ENCODE measurements at places on chromosomes 3 and 15. TPM values are rescaled to one million over a fixed set of nuclear protein-coding genes. Genes with fewer than 3 reads are reported as not detected.

PBRM1 gene
- total RNA-seq, result 69.7 TPM

- H3K4me1 ChIP-seq, result no peaks in the 10 kb centered on the region
- H3K27ac ChIP-seq, result no peak overlapping the region
- H3K27me3 ChIP-seq, result peaks cover 7% of the 10 kb centered on the region
Observed at GRCh38 chr3:123409443-123410148, 39.3 kb downstream of the ADCY5 start.

DNA sequence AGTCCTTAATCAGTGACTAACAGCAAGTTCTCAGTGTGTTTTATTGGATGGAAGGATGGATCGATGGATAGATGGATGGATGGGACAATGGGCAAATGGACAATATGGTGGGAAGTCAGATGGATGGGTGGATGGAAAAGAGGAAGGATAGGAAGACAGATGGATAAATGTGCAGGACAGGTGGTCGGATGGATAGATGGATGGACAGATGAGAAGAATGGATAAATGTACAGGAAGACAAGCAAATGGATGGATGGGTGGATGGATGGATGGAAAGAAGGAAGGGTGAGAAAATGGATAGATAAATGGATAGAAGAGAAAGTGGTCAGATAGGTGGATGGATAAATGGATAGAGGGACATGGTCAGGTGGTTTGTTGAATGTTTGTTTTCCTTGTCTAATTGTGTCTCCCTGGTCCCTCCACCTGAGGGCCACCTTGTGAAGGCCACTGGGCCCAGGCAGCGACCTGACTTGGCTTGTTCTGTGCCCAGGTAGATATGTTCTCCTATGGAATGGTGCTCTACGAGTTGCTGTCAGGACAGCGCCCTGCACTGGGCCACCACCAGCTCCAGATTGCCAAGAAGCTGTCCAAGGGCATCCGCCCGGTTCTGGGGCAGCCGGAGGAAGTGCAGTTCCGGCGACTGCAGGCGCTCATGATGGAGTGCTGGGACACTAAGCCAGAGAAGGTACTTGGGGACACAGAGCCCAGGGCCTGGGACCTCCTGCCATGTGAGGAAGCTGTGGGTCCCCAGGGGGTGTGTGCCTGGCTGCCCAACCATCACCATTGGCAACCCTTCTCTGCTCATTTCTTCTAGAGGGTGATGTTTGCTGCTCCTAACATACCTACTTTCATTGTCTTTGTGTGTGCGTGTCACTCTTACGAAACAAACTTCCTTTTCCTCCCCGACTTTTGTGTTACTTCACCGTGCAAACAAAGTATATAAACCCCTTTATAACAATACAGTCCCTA, 137.5 kb downstream of the LRRK1 start:
- H3K27ac ChIP-seq, result no peak overlapping the region
- DNase-seq, result peak; percentile 37
- H3K4me3 ChIP-seq, result no peak overlapping the region
- H3K36me3 ChIP-seq, result no peaks in the 10 kb centered on the region
- peaks cover 2% of the 10 kb centered on the region for H3K4me1 ChIP-seq

CHL1 gene
- not detected for total RNA-seq

DNA sequence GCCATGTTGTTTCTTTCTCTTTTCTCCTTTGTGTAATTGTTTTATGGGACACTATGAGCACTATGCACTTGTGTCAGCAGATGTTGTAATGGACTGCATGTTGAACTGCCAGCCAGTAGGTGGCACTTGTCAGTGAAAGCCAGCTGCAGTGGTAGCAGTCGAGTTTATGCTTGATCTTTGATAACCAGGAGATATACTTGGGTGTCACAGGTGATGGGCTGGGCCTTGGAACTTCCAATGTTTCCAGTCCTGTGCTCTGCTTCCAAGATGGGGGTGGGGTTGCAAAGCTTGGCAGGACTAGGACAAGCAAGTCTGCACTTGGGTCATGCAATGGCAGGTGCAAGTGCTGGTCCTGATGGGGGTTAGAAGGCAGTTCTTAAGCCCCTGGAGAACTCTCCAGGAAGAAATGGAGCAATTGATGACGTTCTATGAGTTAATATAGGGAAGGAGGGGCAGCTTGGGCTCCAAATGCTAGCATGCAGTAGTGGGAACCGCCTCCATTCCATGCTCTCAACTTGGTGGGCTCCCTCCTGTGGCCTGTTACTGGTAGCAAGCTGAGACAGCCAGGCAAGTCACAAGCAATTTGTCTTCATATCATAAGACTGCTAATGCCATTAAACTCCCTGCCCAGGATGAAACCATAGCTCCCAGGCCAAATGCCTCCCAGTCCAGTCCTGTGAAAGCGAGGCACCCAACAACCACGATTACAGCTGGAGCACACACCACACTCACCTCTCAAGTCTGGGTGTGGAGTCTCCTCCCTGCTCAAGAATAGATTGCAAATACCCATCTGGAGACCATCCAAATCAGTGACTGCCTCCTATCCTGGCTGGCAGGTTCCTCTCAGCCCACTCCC, 287.2 kb downstream of the CGGBP1 start:
- H3K27me3 ChIP-seq, result peaks cover 22% of the 10 kb centered on the region
- no peak overlapping the region for H3K4me3 ChIP-seq
- no peak overlapping the region for H3K27ac ChIP-seq

TMEM207 gene
- not detected for total RNA-seq

DNA sequence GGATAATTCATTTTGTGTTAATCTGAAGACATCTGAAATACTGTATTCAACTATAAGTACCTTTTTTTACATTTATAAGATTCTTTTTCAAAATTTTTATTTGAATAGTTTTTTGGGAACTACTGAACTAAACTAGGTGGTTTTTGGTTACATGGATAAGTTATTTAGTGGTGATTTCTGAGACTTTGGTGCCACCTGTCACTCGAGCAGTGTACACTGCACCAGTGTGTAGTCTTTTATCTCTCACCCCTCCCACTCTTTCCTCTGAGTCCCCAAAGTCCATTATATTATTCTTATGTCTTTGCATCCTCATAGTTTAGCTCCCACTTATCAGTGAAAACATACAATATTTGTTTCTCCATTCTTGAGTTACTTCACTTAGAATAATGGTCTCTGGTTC, 57.6 kb downstream of the CD86 start:
- no peak for DNase-seq
- peaks cover 3% of the 10 kb centered on the region for H3K27me3 ChIP-seq
- no peak overlapping the region for H3K4me3 ChIP-seq

AMIGO3 gene
- 1.2 TPM for total RNA-seq

- H3K27me3 ChIP-seq, result peaks cover 77% of the 10 kb centered on the region
- no peak overlapping the region for H3K27ac ChIP-seq
- no peak for DNase-seq
- H3K36me3 ChIP-seq, result peaks cover 8% of the 10 kb centered on the region
- H3K4me1 ChIP-seq, result peaks cover 6% of the 10 kb centered on the region
Observed at GRCh38 chr3:158091531-158091930, 14.7 kb downstream of the SHOX2 start.

RBMS3 gene
- 3.0 TPM for total RNA-seq

KLHL40 gene
- total RNA-seq, result not detected

DNA sequence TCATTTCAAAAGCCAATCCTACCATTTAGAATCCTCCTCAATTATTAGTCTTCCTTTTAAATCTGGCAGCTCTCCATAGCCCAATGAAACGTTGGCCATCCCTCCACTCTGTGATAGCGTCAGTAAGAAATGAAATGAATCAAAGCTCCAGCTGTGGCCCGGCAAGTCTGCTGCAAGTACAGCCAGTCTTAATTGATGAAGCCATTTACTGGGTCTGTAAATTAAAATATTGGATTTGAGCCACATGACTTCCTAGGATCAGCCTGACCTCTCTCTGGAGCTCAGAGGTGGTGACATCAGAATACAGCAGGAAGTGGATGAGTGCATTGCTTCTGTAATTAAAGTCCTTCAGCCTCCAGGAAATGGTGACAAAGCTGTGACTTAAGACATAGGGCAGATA, 347.0 kb upstream of the LMCD1 start:
- H3K27me3 ChIP-seq, result no peaks in the 10 kb centered on the region
- no peaks in the 10 kb centered on the region for H3K36me3 ChIP-seq
- H3K4me1 ChIP-seq, result no peaks in the 10 kb centered on the region
- DNase-seq, result no peak
- H3K27ac ChIP-seq, result no peak overlapping the region

EBLN2 gene
- 5.1 TPM for total RNA-seq

DNA sequence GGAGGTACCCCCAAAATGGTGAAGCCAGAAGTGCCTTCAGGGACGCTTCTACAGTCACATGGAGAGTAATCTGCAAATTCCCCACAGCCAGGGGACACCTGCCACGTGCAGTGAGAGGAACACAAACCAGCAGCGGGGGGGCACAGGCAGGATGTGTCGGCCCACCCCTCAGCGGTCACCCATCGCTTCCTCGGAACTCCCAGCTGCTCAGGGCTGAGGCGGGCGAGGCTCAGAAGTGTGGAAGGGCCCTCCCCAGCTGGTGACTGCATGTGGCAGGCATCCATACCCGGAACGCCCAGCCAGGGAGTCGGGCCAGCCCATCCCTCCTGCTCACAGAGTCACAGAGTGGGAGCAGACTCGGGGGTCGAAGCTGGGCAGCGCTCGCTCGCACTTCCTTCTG, 63.7 kb downstream of the SLC12A8 start:
- no peak overlapping the region for H3K4me3 ChIP-seq
- H3K27ac ChIP-seq, result no peak overlapping the region
- no peak for DNase-seq
- no peaks in the 10 kb centered on the region for H3K36me3 ChIP-seq
- H3K4me1 ChIP-seq, result peaks cover 11% of the 10 kb centered on the region
- H3K27me3 ChIP-seq, result peaks cover 44% of the 10 kb centered on the region

- H3K4me1 ChIP-seq, result no peaks in the 10 kb centered on the region
- H3K36me3 ChIP-seq, result no peaks in the 10 kb centered on the region
- no peak overlapping the region for H3K4me3 ChIP-seq
- no peaks in the 10 kb centered on the region for H3K27me3 ChIP-seq
- H3K27ac ChIP-seq, result no peak overlapping the region
Observed at GRCh38 chr15:91553196-91553854, 300.2 kb upstream of the SLCO3A1 start.

DNA sequence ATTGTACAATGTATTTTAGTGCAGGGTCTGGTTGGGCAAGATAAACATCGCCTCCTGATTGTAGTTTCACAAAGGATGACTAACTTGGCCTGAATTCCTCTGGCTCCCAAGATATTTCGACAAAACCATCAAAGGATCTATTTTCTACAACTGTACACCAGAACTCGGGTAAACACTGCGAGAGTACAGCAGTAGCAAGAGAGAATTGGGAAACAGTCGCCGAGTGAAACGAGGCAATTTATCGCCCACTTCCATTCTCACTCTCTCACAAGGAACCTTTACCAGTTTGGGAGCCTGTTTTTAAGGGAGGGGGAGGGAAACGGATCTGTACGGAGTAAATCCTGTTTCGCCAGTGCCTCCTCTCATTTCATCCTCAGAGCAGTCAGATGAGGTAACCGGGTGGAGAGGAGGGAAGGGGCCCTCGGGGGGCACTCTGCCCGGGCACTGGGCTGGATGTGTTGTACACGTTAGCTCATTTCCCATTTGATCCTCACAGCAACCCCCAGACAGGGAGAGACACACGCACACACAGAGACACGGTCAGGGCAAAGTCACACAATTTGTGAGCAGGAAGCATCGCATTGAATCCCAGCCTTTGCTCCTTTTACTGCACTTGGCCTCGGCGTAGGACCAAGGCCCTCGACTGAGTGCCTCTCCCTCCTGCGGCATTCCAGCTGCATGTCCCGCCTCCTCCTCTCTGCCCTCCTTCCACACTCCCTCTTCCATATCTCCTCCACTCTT, 120.1 kb downstream of the LIPC start:
- peaks cover 16% of the 10 kb centered on the region for H3K27me3 ChIP-seq
- DNase-seq, result no peak
- peak overlapping the region; percentile 42 for H3K27ac ChIP-seq
- H3K4me1 ChIP-seq, result peaks cover 24% of the 10 kb centered on the region
- peaks cover 1% of the 10 kb centered on the region for H3K36me3 ChIP-seq
- no peak overlapping the region for H3K4me3 ChIP-seq

- no peak overlapping the region for H3K27ac ChIP-seq
- H3K4me1 ChIP-seq, result no peaks in the 10 kb centered on the region
- no peak overlapping the region for H3K4me3 ChIP-seq
- H3K27me3 ChIP-seq, result peaks cover 3% of the 10 kb centered on the region
Observed at GRCh38 chr3:181253796-181254195, 264.3 kb upstream of the DNAJC19 start.

DNA sequence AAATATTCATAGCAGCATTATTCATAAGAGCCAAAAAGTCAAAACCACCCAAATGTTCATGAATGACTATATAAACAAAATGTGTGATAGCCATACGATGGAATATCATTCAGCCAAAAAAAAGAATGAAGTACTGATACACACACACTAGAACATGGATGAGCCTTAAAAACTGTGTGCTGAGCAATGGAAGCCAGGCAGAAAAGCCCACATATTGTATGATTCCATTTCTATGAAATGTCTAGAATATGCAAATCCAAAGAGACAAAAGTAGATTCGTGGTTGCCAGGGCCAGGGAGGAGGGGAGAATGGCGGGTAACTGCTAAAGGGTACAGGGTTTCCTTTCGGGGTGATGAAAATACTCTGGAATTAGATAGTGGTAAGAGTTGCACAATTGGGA, 37.2 kb upstream of the LINGO1 start:
- no peak overlapping the region for H3K4me3 ChIP-seq
- peaks cover 9% of the 10 kb centered on the region for H3K27me3 ChIP-seq
- H3K4me1 ChIP-seq, result no peaks in the 10 kb centered on the region
- no peak overlapping the region for H3K27ac ChIP-seq

DNA sequence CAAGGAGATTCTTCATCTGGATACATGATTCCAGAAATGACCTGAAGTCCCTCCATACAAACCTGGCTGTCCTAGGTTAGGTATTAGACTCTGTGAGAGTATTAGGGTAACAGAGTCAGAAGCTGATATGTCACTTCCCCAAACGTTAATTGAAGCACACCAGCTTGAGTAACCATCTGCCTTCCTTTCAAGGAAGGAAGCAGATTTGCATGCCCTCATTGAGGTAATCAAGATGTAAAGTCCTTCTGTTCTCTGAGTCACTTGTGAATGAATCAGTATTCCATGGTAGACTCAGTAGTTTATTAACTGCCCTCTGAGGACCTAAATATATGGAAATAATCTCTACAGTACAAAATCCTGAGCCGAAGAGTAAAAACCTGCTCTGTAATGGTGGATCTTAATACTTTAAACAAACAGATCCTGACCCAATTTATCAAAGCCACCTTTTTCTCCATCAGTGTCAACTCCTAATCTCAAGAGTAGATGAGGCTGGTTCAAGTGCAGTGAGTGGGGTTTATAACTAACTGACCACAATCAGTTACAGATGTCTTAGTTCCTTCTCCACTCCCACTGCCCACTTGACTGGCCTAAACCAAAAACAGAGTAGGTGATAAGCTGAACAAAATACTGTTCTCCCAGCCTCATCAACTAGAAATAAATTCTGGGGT, 246.2 kb upstream of the CHRM5 start:
- no peak overlapping the region for H3K27ac ChIP-seq
- no peaks in the 10 kb centered on the region for H3K4me1 ChIP-seq
- H3K36me3 ChIP-seq, result no peaks in the 10 kb centered on the region
- H3K27me3 ChIP-seq, result no peaks in the 10 kb centered on the region
- no peak overlapping the region for H3K4me3 ChIP-seq

DNA sequence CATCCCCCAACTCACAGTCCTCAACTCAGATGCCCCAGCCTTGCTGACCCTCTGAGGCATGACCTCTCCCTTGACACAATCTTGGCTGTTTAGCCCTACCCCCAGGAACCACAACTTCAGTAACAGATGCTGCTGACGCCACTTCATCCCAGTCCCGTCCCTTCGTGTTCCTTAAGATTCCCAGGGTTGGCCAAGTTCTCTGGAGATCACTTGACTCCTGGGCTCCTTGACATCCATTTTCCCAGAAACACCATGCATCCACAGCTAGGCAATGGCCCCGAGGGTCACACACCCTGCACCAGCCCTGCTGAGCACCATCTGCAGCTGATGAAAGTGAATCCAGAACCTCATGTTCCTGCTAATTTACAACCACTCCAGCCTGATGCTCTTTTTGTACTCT, 6.9 kb downstream of the RTP2 start:
- H3K27ac ChIP-seq, result no peak overlapping the region
- H3K36me3 ChIP-seq, result no peaks in the 10 kb centered on the region
- no peak for DNase-seq
- no peaks in the 10 kb centered on the region for H3K4me1 ChIP-seq
- H3K27me3 ChIP-seq, result peaks cover 41% of the 10 kb centered on the region
